ENCODE measurements at places on chromosomes 5 and 9.
A peak's percentile ranks its signal among the peaks of the same experiment; 100 is the strongest.

DNA sequence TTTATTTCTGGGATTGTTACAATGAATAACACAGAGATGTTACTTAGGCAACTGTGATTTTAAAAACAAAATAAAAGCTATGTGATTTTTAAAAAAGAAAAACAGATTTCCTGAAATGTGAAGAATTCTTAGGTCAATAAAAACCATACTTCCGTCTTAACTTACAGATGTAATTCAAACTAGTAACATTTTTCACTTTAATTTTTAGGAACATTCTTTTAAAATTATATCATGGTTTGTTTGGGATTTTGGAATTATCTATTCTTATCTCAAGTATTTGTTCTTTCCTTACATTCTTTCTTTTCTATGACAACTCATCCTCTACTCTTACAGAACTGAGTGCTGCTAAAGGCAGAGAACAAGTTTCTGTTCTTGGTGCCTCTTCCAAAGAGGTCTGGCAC, 159.5 kb downstream of the RAPGEF6 start:
- DNase-seq = no peak

- DNase-seq = no peak
These were observed 1278.7 kb downstream of the CDH12 start for GRCh38 chr5:21574438-21574837.

DNA sequence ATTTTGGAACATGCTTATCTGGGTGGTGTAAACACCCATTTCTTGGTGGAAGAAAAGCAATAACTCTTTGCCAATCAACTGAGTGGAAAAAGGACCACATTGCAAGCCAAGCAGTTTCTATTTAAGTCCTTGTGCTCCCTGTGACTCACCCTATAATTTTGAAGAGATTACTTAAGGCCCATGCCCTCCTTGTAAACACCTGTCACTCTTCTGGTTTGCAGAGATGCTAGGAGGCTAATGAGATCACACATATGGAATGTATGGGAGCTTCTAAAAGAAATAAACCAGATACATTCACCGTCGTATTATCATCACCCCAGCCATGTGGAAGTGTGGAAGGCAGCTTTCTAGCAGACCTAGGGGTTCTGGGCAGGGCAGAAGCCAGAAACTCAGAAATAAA, 337.1 kb downstream of the GADD45G start:
- peak; percentile 60 for DNase-seq

DNA sequence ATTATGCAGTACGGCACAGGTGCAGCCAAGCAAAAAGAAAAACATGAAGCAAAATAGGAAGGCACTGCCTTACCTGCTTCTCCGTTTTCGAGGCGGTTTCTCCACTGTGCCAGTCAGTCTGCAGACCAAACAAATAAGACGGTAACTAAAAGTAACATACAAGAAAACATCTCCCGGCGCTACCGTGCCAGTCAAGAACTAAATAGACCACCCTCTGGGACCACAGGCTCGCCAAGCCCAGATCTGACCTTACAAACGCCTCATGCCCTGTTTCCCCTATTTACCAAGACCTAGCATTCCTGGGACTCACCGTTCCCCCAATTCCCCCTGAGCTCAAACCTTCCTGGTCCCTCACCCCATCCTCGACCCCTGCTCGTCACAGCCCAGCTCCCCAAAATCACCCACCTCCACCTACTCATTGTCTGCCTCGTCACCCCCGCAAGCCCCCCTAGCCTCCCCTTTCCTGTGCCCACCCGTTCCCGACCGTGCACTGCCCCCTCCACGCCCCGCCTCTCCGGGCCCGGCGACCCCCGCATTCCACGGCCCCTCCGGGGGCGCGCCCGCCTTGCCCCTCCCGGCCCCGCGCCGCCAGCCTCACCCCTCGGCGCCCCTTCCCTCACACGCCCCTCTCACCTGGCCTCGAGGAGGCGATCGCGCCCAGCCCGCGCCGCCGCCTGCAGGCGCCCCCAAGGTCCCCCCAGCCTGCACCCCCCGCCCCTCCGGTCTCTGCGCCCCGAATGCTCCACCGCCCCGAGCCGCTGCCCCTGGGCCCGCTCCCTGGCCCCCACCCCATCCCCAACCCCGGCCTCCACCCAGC, 560 bp downstream of the SCAI start:
- DNase-seq = no peak

- no peak for DNase-seq
These were observed 13.0 kb upstream of the GLIPR2 start for GRCh38 chr9:36123515-36123914.

GRCh38 chr9:21153336-21154017, 11.8 kb upstream of the IFNW1 start:
- DNase-seq = peak; percentile 35

- peak; percentile 60 for DNase-seq
These were observed at the start of gene LPCAT1 for GRCh38 chr5:1523793-1524480. Gene LPCAT1 (minus strand): TSS chr5:1523960. CDS start chr5:1523844, 116 bp downstream.

DNA sequence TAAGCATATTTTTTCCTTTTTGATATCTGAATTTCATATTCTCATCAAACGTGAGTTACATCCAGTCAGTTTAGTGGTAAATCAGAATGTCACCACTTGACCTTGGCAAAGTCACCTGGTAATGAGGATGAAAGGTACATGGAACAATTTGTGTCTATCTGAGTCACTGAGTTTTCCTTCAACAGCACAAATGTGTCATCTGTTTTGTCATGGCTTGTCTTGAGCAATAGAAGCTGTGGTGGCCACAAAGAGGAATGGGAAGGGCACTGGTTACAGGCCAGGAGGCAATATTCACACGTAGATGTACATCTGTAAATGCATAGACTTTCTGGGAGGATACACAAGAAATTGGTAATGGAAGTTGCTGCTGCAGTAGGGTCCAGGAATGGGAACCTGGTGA, 8.4 kb upstream of the ZNF474 start:
- DNase-seq = peak; percentile 79

DNA sequence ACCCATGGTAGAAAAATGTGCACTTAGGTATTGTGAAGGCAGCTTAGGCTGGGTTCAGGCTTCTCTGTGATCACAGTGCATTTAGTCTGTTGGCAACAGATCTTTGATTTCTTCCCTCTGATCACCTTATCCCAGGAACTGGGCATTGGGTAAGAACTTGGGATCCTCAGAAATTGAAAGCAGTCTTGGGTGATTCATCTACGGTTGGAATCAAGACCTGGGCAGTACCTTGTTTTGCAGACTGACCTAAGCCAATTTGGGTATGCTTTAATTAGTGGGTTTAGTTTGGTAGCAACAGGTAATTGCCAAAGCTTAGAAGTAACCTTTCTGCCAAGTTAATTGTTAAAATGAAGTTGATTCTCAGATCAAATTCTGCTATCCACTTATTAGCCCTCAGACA, 17.8 kb downstream of the ENTREP1 start:
- peak; percentile 45 for DNase-seq

GRCh38 chr9:18485714-18486113, 11.8 kb downstream of the ADAMTSL1 start:
- no peak for DNase-seq

GRCh38 chr5:178625679-178626483, 969 bp downstream of the CLK4 start:
- no peak for DNase-seq

GRCh38 chr9:68768619-68769018, 63.6 kb downstream of the PIP5K1B start:
- no peak for DNase-seq

- DNase-seq = no peak
These were observed 93.6 kb downstream of the SH3TC2 start for GRCh38 chr5:148969291-148969690.
